Skeletal muscle cell (primary cell): ENCODE measurements at places on chromosomes 2 and 18.

DNA sequence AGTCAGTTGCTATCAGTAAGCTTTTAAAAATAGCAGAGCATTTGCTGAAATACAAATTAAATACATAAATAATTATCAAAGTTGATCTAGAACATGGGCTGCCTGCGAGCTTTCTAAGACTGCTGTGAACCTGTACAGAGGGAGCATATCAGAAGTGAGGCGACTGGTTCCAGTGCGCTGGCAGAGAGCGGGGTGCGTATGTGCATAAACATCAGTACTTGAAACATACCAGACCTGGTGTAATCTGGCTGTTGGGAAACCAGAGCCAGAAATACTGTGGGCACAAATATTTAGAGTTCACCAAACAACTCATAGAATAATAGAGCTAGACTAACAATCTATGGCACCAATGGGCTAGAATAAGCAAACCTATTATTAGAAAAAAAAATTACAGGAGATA, 27.3 kb downstream of the PDIA6 start:
- no peak for DNase-seq

GRCh38 chr2:5940596-5941535, 248.7 kb downstream of the SOX11 start:
- no peak for DNase-seq

DNA sequence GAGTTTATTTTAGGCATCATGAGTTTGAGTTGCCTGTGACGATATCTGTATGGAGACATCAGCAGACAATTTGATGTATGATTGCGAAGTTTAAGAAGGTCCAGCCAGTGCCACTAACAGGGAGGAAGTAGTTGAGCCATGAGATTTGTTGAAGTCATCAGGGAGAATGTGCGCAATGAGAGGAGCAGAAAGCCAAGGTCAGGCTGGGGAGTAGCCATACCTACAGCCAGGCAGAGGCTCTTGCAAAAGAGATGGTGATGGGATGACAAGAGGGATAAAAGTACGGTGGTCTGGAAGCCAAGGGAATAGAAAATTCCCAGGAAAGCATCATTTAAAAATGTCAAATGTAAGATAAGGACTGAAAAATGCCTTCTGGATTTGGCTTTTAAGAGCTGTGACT, 51.2 kb downstream of the LIMS1 start:
- no peak for DNase-seq

GRCh38 chr18:56747032-56747658, 96.0 kb downstream of the WDR7 start:
- DNase-seq: no peak

DNA sequence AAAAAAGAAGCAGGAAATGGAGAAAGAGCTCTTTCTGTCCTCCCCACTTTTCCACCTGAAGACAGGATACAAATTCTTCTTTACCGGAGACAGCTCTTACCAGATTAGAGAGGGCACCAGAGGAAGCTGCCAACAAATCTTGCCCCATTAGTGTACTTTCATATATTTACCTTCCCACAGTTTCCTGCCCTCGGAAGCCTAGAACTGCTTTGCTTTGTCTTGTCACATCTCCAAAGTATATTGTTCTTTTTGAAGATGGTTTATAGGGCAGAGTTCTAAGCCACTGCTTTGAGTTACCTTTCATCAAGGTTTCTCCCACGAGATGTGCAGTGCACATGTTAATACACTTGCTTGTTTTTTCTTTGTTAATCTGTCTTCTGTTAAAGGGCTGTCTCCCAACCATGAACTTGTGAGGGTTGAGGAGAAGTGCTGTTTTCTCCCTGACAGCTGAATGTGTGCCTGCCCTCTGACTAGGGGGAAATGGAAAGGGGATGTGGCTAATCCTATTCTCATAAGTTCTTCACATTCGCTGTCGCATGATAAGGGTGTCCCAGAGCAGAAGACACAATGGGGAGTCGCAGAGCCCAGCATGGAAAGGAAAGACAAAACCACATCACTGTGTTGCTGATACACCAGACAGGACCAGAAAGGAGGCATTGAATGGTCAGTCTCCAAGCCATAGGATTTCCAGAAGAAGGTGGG, 24.2 kb downstream of the CENPA start:
- DNase-seq: no peak

- peak; percentile 8 for DNase-seq
Observed at GRCh38 chr2:182649316-182649715, 66.7 kb upstream of the DNAJC10 start.

DNA sequence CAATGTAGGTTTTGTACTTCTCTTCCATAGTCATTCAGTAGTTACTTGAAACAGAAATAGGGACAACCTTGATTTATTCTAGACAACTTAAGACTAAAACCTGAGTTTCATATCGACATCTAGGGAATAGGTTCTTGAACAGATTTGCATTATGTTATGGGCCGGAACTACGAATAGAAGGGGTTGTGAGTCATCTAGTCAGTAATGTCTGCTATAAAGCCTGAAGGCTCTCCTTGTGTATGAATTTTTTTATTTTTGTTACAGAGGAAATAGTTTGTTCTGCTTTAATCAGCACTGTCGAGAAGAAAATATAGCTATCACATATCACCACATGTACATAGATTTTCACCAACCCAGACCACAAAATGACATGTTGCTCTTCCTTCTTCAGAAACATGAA, 17.3 kb upstream of the TRIM43 start:
- no peak for DNase-seq

GRCh38 chr2:60641811-60642788, 88.6 kb upstream of the BCL11A start:
- peak; percentile 4 for DNase-seq

DNA sequence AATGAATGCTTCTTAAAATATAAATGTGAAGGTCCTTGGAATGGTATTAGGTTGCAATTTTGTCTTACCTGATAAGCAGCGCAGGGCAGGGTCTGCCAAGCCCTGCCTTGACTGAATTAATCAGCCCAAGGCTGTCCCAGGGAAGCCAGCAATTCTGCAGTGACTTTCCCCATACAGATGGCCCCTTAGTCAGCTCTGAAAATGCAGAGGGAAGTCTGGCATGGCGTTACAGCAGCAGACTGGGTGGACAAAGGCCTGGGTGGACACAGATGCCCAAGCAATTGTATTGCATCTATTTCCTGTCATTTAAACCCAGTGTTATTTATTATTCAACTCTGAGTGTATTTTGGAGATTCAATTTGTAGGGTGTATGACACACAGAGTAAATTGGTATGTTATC, 56.6 kb upstream of the NOL4 start:
- no peak for DNase-seq

- DNase-seq: no peak
Observed at GRCh38 chr2:73253901-73254300, 19.8 kb downstream of the CCT7 start.

GRCh38 chr2:238655198-238655860, 192.6 kb upstream of the TWIST2 start:
- no peak for DNase-seq

DNA sequence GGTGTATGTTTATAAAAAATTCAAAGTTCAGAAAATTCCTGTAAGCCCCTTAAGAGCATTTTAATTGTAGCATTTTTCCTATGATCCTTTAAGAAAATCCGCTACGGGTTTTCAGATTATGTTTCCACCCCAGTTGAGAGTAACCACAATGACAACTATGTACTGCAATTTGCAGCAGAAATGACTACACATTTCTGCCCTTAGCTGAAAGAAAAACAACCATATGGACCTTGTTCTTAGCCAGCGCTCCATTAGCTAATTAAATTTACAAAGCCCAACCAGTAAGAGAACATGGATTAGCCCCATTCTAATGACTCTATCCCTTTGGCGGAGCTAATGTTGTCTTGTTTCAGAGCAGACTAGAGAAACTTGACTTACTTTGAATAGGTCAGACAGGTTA, 247.6 kb downstream of the SLC8A1 start:
- no peak for DNase-seq

- no peak for DNase-seq
Observed at GRCh38 chr2:218569038-218569431, 396 bp downstream of the CNOT9 start.

GRCh38 chr18:45165176-45165713, 450.0 kb upstream of the SLC14A2 start:
- DNase-seq: no peak

DNA sequence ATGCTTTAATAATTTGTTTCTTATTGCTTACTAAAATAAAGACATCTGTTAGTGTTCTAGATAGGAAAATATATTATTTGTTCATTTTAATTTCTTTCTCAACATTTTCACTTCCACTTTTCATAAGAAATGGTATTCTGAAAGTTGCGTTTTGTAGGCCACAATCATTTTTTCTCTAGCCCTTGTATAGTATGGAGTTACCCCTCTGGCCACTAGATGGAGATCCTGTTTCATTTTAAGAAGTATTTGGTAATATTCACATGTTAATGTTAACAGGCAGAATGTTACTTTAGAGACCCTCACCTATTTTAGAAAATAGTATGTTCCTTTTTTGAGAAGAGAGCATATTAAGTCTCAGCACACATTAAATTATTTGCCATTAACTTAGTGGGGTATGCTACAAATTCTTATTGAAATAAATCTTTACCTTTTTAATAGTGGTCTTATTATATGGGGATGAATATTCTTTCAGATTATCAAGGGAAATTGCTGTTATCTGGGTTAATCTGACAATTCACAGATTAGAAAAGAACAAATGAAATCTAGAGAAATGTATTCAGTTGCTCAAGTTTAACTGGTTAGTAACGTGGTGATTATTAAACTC, 73.9 kb upstream of the TTC27 start:
- DNase-seq: no peak

- peak; percentile 9 for DNase-seq
Observed at GRCh38 chr2:83196225-83196624, 1262.9 kb downstream of the SUCLG1 start.

GRCh38 chr2:44233450-44234128, 41.7 kb upstream of the SLC3A1 start:
- DNase-seq: peak; percentile 20

DNA sequence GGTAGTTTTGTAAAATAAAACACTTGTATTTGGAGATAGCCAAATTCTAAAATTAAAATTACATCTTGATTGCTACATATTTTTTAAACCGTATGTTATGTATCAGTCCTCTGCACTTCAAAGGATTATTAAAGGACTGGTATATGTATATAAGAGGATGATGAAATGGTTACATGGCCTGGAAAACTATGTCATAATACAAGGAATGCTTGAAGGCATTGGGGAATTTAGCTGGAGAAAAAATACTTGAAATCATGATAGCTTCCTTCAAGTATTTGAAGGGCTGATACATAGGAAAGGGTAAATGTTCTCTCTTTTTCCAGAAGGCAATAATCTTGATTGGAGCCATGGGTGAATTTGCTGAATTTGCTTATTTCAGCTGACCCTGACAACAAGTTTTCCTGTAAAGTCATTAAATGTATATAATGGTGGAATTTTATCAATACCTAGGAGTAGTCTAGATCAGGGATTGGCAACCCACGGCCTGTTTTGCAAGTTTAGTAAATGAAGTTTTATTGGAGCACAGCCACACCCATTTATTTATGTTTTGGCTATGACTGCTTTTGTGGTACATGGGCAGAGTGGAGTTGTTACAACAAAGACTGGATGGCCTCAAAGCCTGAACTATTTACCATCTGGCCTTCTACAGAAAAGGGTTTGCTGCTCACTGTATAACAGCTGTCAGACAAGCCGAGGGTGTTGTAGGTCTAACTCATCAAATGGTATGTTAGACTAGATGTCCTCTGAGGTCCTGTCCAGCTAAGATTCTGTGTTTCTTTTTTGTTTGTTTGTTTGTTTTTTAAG, 34.4 kb downstream of the ACYP2 start:
- DNase-seq: peak; percentile 41

- DNase-seq: no peak
Observed at GRCh38 chr18:78558948-78559347, 420.7 kb upstream of the SALL3 start.

- peak; percentile 96 for DNase-seq
Observed at GRCh38 chr2:10935953-10936942, 24.5 kb downstream of the KCNF1 start.

GRCh38 chr2:12263730-12264129, 453.0 kb upstream of the TRIB2 start:
- DNase-seq: no peak

DNA sequence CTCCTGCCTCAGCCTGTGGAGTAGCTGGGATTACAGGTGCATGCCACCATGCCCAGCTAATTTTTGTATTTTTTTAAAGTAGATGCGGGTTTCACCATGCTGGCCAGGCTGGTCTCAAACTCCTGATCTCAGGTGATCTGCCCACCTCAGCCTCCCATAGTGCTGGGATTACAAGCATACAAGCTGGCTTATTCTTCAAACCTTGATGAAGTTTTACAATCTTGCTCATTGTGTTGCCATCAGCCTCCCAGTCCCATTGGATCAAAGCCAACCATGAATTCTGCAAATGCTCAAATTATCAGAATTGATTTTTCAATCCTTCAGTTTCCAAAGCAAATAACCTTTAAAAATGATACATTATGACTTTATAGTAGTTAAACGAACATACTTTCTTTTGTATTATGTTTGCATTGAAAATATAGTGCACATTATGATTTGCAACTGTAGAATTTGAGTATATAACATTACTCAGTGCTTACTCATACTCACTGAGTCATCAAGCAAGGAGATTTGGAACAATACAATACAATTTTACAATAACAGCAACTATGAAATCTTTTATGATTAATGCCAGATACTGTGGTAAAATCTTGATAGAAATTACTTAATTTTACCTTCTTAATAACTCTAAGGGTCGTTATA, 1491.9 kb upstream of the CELF4 start:
- no peak for DNase-seq

DNA sequence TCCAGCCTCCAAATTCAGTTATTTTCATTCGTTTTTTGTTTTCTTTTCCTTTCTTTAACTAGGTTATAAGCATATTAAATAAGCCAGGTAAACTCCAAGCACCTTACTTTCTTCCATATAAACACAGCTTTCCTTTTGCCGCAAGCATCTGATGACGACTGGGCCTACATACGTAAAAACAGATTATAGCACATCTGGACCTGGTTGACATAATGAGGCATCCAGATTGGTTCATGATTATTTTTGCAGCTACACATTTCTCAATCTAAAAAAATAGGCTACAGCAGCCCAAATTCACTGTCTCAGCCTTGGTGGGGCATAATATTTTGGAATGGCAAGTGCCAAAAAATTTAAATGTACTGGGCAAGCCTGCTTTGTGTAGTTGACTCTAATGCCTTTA, 7.7 kb downstream of the CYP1B1 start:
- no peak for DNase-seq

DNA sequence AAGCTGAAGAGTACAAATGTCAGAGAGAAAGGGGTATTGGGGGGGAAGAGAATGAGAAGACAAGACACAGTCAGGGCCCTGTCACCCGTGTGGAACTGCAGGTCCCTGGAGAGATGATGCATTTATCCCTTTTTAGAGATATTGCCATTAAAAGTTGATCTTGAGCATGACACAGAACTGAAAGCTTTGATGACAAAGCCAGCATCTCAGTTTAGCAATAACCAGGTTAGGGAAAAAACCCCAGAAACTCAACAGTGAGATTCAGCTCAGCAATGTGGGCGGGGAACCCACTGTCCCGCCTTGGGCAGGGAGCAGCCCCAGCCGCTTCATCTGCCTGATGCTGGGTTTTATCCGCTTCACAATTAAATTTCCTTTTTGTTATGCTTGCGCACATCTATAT, 181.1 kb downstream of the NEDD4L start:
- DNase-seq: no peak

GRCh38 chr2:74461187-74462053, 3.2 kb downstream of the WBP1 start:
- DNase-seq: no peak
